ENCODE measurements at places on chromosomes 3 and 15. TPM values are rescaled to one million over a fixed set of nuclear protein-coding genes. Genes with fewer than 3 reads are reported as not detected.

A4GNT gene
- not detected for total RNA-seq

RTP4 gene
- not detected for total RNA-seq

TNK2 gene
- total RNA-seq, result 15.4 TPM

RETNLB gene
- total RNA-seq, result not detected

FBXL22 gene
- 0.19 TPM for total RNA-seq

ECE2 gene
- total RNA-seq, result not detected
